ENCODE measurements at places on chromosomes 12 and 14.
A peak's percentile ranks its signal among the peaks of the same experiment; 100 is the strongest.

GRCh38 chr14:30656190-30656632 is 34.1 kb downstream of the SCFD1 start:
- peak; percentile 18 for DNase-seq

- DNase-seq, result no peak
Measured at GRCh38 chr14:99589651-99590530, 14.1 kb downstream of the CCDC85C start.

DNA sequence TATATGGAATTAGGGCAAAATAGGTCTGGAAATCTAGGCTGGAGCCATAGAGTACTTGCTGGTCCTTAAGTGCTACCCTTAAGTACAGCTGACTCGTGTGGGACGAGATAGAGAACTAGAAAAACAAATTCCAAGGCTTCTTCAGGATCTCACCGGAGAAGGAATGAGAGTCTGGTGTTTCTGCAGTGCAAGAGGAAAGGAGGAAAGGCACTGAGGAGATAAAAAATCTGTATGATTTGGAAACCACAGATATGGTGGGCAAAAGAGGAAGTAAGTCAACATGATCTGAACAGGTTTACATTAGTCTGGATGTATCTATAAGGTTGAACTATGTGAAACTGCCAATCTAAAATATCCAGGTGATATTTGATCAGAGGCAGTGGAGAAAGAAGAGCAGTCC is 134.4 kb upstream of the SOX5 start:
- no peak for DNase-seq

- DNase-seq, result no peak
Measured at GRCh38 chr14:64109819-64110554, 184.2 kb downstream of the ESR2 start.

DNA sequence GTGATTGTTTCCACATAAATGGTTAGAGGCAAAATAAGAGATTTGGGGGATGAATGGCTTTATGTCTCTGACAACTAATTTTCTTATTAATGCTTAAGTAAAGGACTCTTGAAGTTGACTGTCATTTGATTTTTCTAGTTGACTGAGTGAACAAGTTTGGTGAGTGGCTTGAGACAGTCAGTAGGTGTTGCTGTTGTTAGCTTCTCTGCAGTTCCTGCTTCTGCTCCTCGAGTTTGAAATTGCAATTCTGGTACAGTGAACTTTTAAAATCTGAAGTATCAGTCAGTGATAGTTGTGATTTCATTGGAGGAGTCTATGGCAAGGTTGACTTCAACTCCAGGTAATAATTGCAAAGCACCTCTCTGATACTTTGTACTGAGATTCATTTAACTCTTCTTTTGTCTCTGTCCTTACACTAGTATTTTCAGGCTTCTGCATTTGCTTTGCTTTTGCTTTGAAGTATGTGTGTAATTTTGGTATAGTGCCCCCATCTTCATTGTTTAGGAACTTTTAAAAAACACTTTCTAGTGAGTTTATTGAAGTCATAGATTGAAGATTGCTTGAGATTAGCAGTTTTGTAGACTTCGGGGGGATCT is 415.5 kb downstream of the PCNX1 start:
- peak; percentile 25 for DNase-seq

- peak; percentile 18 for DNase-seq
Measured at GRCh38 chr12:45644541-45644940, 85.0 kb upstream of the ARID2 start.

- no peak for DNase-seq
Measured at GRCh38 chr14:50403419-50403818, 6.7 kb upstream of the CDKL1 start.

DNA sequence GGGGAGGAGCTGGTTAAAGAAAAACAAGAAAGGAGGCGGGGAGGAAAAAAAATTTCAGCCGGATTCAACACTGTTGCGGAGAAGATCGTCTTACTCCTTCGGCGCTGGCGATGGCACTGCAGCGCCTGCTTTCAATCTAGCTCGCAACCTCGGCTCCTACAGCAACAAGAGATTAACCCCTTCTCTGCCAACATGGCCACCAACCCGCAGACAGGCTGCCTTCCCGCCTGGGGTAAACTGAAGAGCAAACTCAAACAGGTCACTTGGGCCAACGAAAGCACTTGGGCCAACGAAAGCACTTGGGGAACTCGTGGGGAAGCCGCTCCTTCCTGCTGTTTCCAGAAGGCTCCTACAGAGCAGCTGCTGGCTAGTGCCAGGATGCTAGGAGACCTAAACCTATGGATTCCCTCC is 73.7 kb downstream of the CIT start:
- no peak for DNase-seq

GRCh38 chr12:13595536-13596443 is 385.6 kb downstream of the GRIN2B start:
- DNase-seq, result no peak

- no peak for DNase-seq
Measured at GRCh38 chr12:94872671-94872970, 130.9 kb downstream of the NDUFA12 start.

- DNase-seq, result no peak
Measured at GRCh38 chr14:65453807-65454480, 41.4 kb downstream of the FUT8 start.

DNA sequence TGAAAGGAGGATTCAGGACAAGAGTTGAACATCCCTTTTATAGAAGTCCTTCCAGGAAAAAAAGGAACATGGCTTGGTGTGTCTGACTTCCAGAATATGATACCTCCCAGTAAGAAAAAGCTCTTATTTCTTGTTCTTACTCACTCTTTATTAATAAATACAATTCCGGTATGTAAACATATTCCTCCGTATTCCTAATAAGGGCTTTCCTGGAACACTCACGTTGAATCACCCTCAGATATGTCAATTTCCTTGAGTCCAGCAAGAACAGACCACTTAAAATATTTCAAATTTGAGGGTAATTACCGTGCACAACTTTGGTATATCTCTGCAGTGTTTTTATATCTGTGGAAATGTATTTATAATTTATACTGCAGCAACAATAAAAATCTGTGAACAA is 385.6 kb downstream of the SYT1 start:
- DNase-seq, result no peak

DNA sequence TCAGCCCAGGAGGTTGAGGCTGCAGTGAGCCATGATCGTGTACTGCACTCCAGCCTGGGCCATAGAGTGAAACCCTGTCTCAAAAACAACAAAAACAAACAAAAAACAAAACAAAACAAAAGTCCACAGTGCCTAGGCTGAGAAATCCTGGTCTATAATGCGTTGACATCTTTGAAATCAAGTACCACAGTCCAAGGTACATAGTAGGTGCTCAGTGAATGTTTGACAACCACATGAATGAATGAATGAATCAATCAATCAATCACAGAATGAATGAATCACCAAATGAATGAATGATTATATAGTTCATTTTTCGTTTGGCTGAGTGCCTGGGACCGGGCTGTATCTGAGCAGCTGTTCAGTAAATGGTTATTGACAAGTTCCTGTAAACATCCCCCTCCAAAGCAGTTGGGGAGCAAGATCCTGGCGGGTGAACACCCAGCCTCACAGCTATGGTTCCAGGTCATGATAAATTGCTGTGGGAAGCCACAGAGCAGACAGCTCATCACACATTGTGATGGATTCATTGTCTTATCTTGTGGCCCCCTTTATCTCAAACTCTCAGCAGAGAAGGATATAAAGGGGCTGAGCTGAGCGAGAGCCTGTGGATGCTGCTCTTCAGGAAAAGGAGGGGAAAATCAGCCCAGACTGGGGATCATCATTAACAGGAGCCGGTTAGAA is 30.4 kb upstream of the IFT81 start:
- no peak for DNase-seq

DNA sequence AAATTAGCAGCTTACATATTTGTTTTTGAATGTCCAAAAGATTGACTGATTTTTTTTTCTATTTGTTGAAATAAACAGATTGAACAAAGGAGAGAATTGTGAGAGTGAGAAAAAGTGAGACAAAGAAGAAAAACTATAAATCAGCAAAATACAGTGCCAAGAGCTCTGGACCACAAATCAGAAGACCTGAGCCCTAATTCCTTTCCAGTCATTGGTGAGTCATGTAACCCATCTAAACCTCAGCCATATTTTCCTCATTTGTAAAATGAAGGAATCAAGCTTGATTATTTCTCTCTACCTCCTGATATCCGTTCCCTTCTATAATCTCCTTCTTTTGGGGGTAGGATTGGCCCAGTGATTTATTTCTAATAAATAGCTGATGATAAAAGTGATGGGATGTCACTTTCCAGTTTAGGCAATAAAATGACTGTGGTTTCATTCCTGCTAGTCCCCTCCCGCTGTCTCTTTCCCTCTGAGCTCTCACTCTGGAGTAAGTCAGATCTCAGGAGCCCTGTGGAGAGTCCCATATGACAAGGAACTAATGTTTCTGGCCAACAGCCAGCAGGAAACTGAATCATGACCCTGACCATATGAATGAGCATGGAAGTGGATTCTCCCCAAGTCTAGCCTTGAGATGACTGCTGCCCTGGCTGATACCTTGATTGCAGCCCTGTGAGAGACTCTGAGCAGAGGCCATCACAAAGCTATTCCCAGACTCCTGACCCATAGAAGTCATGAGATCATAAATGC is 218.9 kb downstream of the ACSS3 start:
- no peak for DNase-seq

DNA sequence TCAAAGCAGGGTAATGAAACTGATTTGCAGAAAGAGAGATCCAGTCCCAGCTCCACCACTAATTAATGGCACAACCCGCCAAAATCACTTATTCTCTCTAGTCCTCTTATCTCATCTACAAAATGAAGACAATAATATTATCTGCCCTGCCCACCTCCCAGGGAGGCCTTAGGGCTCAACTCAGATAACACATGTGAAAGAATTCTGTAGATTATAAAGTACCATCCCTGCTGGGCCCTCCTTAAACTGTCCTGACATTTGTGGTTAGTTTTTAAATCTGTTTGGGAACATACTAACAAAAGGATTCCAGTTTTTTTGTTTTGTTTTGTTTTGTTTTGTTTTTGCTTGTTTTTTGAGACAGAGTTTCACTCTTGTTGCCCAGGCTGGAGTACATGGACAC is 7.3 kb downstream of the POMT2 start:
- no peak for DNase-seq

GRCh38 chr12:10405294-10405693 is 4.3 kb downstream of the KLRC4 start:
- no peak for DNase-seq

- no peak for DNase-seq
Measured at GRCh38 chr12:96247563-96247962, 53.4 kb downstream of the ELK3 start.

DNA sequence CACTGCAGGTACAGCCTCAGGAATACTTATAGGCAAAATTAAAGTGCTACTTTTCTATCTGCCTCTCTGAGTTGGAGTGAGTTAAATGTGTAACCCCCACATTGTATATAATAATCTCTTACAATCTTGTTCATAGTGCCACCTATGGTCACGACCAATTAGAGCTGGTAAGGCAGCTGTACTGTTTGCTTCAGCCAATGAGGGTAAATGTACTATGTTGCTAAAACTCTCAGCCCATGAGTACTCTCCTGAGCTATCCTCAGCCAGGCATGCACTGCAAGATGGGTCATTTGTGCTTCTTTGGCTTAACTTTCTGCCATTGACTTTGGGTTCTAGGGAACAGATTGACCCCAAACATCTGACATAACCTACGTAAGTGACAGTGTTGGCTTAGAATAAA is 15.0 kb upstream of the MDM2 start:
- DNase-seq, result peak; percentile 33

DNA sequence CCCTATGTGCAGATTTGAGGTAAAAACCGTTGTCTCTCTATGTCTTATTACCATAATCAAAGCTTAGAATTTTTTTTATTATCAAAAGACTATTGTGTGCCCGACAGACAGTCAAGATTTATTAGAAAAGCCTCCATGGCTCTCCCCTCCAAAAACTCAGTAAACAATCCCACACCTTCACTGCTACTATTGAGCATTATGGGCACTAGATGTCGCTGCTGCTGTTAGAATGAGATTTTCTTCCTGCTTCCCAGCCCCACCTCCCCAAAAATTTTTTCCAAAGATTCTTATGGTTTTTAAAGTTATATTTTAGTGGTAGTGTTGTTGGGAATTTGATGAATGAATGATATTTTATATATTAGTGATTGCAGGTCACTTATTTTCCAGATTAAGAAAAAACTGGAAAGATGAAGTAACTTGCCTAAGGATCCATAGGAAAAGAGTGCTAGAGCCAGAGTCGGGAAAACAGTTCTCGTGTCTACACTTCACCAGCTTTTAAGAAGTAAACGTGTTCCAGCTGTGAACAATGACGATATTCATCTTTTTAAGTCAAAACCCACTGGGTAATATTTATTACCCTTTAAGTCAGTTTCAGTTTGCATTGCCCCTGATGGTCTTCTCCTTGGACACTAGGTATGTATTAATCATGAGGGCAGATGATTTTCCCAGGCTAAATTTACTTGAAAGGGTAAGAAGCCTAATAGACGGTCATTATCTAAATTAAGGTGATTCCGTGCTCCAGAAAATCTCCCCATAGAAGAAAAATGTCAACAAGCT is 12.2 kb upstream of the FOXG1 start:
- no peak for DNase-seq

DNA sequence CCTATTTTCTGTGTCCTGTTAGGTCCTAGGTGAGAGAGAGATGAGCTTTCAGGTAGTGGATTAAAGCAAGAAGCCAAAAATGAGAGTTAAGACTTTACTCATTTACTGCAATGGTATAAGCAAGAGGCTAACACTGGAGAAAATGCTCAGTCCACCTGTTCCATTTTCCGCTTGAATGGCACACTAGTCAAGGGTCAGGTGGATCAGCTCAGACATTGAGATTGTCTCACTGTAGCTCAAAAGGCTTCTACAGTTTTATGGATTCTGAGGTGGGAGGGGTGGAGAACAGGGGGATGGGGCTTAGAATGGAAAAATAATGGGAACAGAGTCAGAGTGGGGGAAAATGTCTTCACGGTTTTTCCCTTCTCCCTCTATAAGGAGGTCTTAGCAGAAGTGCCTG is 57.3 kb upstream of the MUCL1 start:
- DNase-seq, result no peak

DNA sequence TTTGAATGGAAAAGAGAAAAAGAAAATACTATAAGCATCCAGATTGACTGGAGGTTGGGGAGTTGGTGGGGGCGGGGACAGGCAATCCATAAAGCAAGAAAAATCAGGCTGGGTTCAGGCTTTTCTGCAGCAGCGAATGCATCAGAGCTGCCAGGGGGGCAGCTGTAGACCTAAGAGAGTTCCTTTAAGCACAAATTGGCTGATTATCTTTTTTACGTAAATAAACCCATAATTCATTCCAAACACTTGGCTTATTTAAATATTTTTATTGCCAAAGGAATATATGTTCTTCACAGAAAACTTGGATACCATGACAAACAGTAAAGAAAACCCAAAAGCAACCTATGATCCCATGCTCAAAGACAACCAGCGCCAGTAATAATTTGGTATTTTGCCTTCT is 10.2 kb downstream of the BDKRB2 start:
- DNase-seq, result no peak

- DNase-seq, result no peak
Measured at GRCh38 chr12:93226361-93226760, 151.4 kb upstream of the NUDT4 start.

DNA sequence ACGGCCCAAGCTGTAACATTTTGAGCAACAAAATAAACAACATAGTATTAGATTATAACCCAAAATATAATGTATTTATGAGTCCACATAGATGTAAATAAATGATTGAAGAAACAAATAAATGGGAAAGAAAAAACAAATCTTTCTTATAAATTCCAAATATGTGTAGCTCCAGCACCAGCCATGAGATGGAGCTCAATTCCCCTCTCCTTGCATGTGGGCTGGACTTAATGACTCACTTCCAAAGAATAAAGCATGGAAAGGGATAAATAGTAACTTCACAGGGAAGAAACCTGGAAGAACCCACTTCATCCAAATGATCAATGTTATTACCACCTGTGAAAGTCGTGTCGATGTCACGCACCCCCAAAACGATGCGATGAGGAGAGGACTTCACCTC is 158.8 kb downstream of the RPAP3 start:
- DNase-seq, result no peak
